ENCODE measurements at places on chromosomes 2 and 18.

GRCh38 chr2:190170673-190171072, 108.1 kb upstream of the MSTN start:
- no peak for DNase-seq

DNA sequence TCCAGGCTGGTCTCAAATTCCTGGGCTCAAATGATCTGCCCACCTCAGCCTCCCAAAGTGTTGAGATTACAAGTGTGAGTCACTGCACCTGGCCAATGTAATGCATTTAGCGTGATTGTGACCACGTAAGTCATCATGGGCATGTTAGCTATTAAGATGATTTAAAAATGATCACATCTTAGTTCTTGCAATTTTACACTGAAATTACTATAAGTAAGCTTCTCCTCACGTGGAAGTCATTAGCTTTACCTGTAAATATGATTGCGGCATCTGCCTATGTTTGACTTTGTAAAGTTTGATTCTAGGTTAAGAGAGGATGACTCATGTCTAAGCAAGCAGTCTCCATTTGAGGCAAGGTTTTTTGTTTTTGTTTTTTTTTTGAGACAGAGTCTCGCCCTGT, 85.5 kb downstream of the PMAIP1 start:
- DNase-seq: no peak

DNA sequence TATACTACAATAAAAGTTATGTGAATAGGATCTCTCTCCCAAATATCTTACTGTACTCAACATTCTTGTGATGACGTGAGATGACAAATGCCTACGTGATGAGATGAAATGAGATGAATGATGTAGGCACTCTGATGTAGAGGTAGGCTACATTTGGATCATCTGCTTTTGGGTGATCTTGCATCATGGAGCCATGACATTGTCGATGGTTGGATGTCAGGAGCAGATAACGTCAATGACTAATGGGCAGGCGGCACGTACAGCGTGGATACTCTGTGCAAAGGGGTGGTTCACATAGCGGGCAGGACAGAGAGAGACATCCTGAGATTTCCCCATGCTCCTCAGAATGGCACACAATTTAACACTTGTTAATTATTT, 40.8 kb upstream of the PPP1R1C start:
- DNase-seq: no peak

DNA sequence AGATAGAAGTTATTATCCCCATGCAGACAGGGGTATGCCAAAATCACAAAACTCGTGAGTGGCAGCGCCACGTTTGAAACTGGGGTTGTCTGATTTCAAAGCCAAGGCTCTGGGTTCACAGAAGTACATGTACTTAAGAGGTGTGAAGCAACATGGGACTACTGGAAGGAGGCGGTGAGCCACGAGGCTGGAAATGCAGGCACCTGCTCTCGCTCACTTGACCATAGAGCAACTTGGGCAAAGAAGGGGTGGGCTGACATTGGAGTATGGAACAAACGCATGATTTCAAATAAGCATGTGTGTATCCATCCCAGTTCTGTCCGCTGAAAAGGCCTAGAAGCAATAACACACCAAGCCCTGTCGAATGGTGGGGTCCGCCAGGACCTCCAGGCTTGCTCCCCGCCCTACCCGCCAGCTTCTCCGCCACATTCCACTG, 593 bp upstream of the ACTR2 start:
- no peak for DNase-seq

DNA sequence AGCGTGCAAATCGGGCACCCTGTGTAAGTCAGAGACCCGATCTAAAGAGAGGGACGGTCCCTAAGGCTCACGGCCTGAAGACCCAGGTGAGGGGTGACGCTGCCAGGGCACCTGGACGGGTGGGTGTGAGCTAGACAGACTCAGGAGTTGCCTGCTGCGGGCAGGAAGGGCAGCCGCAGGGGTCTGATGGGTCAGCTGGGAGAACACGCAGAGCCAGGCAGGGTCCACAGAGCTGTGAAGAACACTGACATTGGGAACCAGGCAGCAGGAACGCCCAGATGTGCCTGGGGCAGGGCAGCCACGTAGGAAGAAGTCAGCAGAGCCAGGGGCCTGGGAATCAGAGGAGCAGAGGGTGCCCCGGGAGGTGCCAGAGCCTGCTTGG, 25.9 kb downstream of the HDAC4 start:
- no peak for DNase-seq

DNA sequence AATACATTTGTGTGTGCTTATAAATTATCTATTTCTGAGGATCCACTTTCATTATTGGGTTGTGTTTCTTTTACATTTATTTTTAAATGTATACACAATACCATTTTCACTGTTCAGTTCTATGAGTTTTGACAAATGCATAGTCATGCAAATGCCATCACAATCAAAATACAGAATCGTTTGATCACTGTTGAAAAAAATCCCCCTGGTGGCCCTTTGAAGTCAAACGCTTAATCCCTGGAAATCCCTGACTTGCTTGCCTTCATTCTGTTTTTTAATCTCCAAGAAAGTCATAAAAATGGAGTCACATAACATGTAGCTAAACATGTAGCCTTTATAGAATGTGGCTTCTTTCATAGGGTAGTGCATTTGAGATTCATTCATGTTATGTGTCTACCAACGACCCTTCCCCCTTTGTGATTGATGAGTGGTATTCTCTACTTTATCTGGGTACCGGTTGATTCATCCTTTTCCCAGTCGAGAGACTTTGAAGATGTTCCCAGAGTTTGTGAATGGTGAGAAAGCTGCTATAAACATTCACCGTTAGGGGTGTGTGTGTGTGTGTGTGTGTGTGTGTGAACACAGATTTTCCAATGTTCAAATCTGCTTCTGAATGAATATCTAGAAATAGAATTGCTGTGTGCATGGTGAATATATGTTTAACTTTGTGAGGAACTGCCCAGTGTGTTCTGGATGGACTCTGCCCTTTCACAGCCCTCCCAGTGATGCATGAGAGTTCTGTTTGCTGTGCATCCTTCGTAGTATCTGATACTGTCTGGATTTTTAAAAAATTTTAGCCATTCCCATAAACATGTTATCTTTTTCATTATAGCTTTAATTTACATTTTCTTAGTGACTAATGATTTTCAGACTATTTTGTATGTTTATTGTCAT, 173.6 kb downstream of the GALR1 start:
- no peak for DNase-seq

- no peak for DNase-seq
Observed at GRCh38 chr2:174666845-174667244, 69.2 kb upstream of the WIPF1 start.

DNA sequence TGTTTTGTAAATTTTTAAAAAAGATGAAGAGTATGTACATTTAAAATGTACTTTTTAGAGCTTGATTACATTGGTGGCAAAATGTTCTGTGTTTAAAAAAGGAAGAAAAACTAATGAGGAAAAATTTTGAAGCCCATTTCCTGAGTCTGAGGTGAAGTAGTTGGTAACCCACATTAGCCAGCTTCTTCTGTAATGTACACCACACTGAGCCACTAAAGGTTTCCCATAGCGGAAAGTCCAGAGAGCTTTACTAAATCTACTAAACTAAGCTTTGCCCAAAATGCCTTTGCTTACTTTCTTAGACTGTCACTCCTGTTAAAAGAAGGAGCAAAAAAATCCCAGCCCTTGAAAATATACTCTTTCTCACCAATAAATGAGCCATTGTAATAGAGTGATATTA, 804.8 kb upstream of the ZEB2 start:
- DNase-seq: no peak

DNA sequence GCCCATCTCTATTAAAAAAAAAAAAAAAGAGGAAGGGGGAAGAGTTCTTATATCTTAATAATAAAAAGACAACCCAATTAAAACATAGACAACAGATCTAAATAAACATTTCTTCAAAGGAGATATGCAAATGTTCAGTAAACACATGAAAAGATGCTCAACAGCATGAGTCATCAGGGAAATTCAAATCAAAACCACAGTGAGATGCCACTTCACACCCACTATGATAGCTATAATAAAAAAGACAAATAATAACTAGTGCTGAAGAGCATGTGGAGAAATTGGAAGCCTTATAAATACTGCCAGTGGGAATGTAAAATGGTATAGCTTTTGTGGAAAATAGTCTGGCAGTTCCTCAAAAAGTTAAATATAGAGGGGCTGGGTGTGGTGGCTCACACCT, 61.5 kb upstream of the CYP20A1 start:
- DNase-seq: no peak

DNA sequence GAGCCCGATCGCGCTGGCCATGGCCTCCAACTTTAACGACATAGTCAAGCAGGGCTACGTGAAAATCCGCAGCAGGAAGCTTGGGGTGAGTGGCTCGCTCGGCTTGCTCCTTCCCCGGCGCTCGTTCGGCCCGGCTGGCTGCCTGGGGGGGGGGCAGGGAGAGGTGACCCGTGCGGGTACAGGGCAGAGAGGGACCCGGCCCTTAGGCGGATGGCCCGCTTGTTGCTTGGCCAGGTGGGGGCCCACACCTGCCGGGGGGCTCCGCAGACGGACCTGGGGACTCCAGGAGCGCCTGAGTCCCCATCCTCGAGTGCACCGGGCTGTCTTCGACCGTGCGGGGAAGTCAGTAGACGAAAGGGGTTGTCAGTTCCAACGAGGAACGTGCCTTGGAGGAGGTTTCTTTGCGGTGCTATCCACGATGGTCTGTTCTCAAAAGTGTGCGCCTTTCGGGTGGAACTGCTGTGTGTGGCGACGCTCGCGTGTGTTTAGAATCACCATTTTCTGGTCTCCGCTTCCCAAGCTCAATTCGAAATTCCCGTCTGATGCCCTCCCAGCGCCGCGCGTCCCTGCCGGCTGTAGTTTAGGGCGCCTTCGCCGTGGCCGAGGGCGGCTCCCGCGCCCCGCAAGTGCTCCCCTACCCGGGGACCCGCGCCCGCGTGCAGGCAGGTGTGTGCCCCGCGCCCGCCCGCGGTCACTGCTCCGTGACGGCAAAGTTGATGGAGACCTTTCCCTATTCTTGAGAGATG, 711 bp downstream of the DOK6 start:
- DNase-seq: no peak

DNA sequence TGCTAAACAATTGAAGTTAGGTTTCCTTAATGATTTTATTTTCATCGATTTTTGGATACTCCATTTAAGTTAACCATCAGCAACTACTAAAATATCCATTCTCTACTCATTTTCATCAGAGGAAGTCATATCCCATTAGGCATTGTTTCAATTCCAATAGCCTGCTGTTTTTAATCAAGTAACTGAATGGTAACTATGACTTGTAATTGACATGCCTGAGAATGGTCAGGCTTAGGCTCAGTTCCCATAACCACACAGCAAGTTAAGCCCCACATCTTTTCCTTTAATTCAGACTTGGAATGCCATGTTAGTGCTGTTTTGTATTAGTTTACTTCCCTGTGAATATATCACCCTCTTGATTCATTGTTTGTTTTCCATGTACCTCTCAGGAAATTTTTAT, 398.8 kb downstream of the ARHGAP15 start:
- no peak for DNase-seq

GRCh38 chr18:54805571-54806334, 22.5 kb upstream of the RAB27B start:
- no peak for DNase-seq

GRCh38 chr2:29776406-29776805, 145.0 kb downstream of the ALK start:
- no peak for DNase-seq

GRCh38 chr18:42365591-42365990, 410.6 kb downstream of the PIK3C3 start:
- no peak for DNase-seq

GRCh38 chr2:226273440-226273839, 526.2 kb downstream of the IRS1 start:
- no peak for DNase-seq

GRCh38 chr2:152759290-152760072, 41.1 kb downstream of the ARL6IP6 start:
- DNase-seq: no peak

- DNase-seq: no peak
Observed at GRCh38 chr2:169693360-169693759, 845 bp downstream of the CFAP210 start.

DNA sequence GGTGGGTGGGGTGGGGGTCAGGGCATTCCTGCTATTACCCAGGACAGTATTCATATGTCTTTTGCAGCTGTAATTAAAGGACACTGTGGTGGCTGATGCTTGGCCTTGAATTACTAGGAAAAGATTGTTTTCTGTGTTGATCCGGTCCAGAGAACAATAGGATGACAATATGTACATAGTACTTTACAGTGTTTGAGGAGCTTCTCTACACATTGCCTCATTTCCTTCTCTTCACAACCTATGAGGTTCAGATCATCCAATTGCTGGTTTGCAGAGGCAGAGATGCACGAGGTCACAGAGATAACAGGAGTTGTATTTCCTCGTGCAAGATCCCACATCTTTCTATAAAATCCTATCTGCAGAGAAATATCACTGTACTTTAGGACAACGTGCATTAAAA, 119.5 kb downstream of the LIPG start:
- no peak for DNase-seq
